ENCODE measurements at places on chromosomes 7 and 10.

GRCh38 chr7:90763108-90763507 lies 167.0 kb downstream of the CDK14 start:
- DNase-seq, result peak; percentile 20

GRCh38 chr7:138278601-138279000 lies 181.5 kb upstream of the TRIM24 start:
- DNase-seq, result no peak

GRCh38 chr7:48296966-48297365 lies 125.7 kb downstream of the ABCA13 start:
- no peak for DNase-seq

DNA sequence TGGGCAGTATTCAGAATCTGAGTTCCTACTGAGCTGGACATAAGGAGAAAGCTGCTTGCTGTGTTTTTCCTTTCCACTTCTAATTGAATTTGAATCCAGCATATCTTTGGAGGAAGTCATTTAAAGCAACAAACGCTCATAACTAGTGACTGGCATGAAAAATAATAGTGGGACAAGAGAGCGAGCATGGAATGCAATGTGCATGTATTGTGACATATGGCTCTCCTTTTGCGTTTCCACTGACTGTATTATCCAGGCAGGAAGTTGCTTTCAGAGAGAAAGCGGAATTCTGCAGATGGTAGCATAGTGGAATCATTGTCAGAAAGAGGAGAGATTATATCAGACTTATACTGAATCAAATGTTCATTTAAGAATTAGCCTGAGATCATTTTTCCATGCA lies 368.6 kb downstream of the REEP3 start:
- DNase-seq, result peak; percentile 10

GRCh38 chr7:8724080-8724718 lies 290.8 kb downstream of the NXPH1 start:
- peak; percentile 52 for DNase-seq

- no peak for DNase-seq
Measured at GRCh38 chr10:104336821-104337467, 1.3 kb downstream of the ITPRIP start.

GRCh38 chr7:121544238-121544637 lies 148.1 kb upstream of the FAM3C start:
- no peak for DNase-seq

GRCh38 chr10:69247313-69247710 lies 27.2 kb downstream of the HKDC1 start:
- DNase-seq, result no peak

DNA sequence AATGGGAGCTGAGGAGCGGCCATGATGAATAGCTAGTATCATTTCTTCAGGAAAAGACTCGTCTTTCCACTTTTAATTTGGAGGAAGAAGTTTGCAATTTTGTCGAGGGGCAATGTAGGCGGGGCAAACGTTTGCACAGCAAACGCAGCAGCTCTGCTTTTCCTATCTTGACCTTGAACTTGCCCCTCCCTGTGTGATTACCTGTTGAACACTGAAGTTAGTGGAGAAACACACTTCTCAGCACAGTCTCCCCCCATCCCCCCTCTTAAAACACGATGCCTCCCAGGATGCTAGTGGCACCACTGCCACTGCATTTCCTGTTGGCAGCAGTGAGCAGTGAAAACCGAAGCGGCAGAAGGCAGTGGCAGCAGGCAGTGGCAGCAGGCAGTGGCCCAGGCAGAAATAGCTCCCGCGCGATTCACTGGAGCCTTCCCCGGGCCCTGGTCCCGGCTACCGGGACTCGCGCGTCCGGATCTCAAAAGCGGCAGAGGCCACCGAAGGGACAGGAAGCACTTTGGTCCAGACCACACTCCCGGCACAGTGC lies at the start of gene EPDR1:
Gene EPDR1, plus strand, starts transcription at position 336 of the 544 bp plus-strand sequence. CDS start 300 bp downstream, outside the sequence.
- peak; percentile 52 for DNase-seq

DNA sequence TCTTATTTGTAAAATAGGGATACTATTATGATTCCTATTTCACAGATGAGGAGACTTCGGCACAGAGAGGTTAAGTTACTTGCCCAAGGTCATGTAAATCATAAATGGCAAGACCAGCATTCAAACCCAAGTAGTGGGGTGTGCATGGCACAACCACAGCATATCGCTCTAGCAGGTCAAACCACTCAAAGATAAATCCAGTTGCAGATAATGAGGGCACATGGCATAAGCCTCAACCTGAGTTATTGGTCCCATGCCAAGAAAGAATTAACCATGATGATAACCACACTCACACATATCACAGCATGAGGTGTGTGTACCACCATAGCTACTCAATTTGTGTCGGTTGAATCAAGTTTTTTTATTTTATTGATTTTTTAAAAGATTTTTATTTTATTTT lies 180.5 kb downstream of the CREB5 start:
- no peak for DNase-seq

DNA sequence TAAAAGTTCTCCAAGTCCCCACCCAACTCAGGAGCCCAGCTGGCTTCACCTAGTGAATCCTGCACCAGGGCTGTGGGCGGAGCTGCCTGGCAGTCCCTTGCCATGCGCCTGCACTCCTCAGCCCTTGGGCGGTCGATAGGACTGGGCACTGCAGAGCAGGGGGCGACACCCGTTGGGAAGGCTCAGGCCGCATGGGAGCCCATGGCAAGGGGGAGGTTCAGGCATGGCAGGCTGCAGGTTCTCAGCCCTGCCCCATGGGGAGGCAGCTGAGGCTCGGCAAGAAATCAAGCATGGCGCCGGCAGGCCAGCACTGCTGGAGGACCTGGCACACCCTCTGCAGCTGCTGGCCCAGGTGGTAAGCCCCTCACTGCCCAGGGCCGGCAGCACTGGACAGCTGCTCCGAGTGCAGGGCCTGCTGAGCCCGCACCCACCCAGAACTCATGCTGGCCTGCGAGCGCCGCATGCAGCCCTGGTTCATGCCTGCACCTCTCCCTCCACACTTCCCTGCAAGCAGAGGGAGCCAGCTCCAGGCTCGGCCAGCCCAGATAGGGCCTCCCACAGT lies 149.9 kb downstream of the ANKRD30A start:
- DNase-seq, result no peak

DNA sequence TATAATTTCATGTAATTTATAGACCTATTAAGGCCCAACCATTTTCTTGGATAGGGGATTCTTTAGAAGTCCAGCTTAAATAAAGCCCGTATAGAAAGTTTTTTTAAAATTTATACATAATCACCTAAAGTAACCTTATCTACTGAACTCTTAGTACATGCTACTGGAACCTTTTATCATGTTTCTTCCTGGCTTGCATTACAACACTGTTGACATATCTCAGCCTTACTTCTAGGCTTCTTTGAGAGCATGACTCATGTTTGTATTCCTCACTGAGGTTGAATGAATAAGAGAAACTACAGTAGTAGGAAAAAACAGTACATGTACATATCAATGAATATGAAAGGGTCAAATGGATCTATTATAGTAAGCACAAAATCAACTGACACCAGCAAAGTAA lies 8.2 kb upstream of the MAGI2 start:
- no peak for DNase-seq

GRCh38 chr10:94232711-94233383 lies 129.9 kb downstream of the NOC3L start:
- no peak for DNase-seq

GRCh38 chr7:48183965-48184364 lies 12.7 kb downstream of the ABCA13 start:
- no peak for DNase-seq

- DNase-seq, result no peak
Measured at GRCh38 chr7:44284216-44284615, 41.2 kb downstream of the CAMK2B start.

DNA sequence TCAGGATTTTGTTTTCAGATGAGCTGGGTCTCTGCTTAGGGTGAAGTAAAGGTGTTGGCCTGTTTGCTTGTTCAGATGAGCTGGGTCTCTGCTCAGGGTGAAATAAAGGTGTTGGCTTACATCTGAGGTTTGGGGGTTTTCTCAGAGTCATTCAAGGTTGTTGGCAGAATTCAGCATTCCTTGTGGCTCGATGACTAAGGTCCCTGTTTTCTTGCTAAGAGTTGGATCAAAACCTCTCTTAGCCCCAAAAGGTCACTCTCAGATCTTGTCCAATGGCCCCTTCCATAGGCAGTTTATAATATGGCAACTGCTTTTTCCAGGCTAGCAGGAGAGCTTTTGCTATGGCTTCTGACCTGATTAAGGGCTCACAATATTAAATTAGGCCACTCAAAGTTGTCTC lies 106.6 kb downstream of the ADAM22 start:
- DNase-seq, result no peak

DNA sequence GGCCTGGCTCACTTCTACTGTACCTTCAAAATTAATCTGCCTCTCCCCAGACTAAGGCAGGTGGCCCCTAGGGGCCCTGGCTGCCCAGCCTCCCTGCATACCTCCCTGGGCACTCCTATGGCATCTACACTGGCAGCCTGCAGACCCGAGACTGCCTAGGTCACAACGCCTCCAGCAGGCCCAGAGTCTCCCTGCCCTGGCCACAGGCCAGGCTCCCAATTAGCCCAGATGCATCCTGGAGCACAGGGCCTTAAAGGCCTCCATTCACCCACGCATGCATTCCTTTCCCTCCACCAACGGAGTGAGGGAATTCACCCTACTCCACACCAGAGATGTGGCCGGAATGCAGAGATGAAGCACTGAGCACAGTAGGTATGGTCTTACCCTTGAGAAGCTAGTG lies 1.9 kb downstream of the CHAT start:
- no peak for DNase-seq

- DNase-seq, result no peak
Measured at GRCh38 chr10:78605800-78606350, 462.9 kb upstream of the ZMIZ1 start.

DNA sequence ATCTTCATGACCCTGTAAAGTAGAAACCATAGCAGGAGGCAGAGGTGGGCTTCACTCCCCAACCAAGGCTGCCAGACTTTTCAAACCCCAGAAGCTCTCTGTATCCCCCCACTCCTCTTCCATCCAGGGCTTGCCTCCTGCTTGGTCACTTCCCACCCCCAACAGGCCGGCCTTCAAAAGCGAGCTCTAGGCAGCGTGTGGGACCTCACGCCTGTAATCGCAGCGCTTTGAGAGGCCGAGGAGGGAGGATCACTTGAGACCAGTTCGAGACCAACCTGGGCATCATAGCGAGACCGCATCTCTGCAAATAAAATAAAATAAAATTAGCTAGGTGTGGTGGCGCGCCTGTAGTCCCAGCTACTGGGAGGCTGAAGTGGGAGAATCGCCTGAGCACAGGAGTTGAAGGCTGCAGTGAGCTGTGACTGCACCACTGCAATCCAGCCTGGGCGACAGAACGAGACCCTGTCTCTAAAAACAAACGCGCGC lies 743 bp upstream of the POR start:
- DNase-seq, result no peak

GRCh38 chr10:11642566-11642965 lies 31.1 kb upstream of the USP6NL start:
- no peak for DNase-seq

DNA sequence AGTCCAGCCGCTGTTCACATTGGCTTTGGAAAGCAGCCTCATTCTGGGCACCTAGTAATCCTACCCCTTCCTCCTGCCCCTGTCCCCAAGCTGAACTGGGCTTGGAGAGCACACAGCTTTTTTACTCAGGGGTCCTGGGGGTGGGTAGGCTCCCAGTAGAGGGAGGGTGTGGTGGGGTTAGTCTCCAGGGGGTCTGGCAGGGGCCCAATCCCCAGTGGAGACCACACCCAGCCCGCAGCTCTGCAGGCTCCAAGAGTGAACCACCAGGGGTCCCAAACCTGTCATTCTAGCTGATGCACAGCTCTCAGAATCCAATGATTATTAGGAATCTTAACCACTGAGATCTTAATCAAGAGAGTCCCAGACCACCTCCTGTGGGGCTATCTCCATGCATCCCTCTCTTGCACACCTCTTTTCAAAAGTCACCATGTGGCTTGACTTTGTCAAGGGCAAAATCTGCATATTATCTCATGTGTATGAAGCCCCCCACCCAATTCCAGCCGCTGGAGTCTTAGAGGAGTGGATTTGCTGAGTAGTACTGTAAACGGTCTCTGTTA lies 2.7 kb downstream of the HOXA11 start:
- DNase-seq, result peak; percentile 15

DNA sequence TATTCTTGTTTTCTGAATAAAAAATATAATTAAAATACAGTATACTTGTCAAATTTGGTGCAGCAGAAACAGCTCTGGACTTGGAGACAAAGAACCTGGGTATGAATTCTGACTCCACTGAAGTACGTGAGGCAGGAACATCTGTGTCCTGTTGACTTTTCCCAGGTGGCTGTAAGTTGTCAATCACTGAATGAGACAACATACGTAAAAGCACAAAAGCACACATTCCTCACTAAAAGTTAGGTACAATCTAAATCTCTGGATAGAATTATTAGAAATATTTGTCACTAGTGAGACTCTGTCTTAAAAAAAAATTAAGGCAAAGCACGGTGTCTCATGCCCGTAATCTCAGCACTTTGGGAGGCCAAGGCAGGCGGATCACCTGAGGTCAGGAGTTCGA lies 18.1 kb downstream of the CFAP58 start:
- DNase-seq, result no peak

DNA sequence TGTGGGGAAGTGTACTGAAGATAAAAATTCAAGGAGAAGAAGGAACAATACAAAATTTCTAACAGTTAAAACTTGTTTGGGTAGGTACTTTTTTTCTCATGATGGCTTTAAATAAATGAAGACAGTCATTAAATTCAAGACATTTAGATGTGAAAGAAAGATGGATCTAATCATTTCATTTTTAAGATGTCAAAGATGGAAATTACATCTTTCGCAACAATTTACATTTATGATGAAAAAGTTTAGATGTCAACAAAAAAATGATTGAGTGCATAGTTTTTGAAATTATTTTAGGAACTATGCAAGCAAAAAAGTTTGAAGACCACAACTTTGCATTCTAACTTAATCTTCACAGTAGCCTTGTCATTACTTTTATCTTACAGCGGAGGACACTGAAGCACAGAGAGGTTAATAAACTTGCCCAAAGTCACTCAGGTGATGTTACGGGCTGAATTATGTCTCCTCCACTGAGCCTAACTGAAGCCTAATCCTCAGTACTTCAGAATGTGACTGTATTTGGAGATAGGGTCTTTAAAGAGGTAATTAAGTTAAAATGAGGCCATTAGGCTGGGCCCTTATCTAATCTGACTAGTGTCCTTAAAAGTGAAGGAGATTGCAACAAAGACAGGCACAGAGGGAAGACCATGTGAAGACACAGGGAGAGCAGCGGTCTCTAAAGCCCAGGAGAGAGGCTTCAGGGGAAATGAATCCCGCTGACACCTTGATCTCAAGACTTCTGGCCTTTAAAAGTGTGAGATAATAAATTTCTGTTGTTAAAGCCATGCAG lies 48.2 kb downstream of the VSTM4 start:
- DNase-seq, result no peak

DNA sequence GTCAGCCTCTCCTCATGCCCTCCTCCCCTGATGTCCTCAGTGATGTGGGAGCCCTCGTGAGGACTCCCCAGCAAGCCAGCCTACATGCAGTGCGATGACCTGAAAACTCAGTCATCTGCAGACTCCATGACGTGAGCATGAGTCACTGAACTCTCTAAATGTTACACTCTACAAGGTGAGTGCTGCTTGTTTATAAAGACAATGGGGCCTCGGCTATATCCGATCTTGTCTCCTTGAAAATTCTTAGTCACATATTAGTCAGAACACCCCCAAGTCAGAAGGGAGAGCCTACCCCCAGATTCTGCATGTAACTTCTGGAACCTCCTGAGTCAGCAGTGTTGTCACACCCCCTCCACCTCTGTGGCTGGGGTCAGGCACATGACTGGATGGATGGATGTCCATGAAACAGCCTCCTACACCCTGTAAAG lies 673.8 kb downstream of the INHBA start:
- DNase-seq, result no peak

GRCh38 chr10:83164156-83164555 lies 975.2 kb upstream of the GHITM start:
- DNase-seq, result no peak

GRCh38 chr10:60731134-60731885 lies 47.0 kb upstream of the CDK1 start:
- no peak for DNase-seq
